Activated effector memory CD4-positive, alpha-beta T cell treated with Interleukin-2 at 50 U/mL for 16 hours (primary cell): ENCODE measurements at places on chromosomes 7 and 10.

DNA sequence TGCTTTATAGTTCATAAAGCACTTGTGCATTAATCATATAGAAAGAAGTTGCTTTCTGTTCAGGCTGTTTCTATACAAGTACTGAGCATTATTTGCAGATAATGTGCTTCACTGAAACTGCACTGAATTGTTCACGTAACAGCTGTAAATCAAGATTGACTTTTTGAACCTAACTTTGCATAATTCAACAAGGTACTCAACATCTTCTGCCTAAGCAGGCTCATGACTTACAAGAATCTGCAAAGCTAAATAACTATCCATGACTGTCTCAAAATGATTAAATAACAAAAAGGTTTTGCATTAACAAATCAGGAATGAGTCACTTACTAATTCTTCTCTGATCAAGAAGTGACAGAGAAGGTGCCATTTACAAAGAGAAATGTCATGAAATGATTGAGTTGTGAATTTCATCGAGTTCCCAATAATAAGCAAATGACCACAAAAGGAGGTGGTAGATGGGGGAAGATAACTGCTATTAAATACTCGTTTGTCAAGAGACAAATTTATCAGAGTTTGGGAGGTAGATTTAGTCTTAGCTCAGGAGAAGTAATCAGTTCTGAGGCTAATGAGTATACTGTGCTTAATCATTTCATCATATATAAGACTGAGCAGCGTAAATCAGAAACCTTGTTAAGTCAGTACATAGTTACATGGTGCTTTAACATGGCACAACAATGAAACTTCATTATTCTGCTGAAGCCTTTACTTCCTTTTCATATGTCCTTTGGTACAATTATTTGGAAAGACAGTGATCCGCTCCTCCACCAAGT lies 161.3 kb upstream of the LRRN3 start:
- no peak for DNase-seq

- no peak for DNase-seq
Observed at GRCh38 chr10:24518981-24519597, 204.6 kb downstream of the ARHGAP21 start.

DNA sequence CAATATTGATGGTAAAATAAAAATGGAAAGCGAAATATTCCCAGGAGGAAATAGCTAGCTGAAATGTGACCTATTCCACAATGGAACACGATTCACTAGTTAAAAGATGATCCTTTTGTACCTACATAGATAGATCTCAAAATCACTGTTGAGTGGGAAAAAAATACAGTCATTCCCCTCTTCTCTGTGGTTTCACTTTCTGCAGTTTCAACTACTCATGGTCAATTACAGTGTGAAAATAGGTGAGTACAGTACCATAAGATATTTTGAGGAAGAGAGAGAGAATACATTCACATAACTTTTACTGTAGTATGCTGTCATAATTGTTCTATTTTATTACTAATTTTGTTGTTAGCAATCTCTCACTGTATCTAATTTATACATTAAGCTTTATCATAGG lies 56.0 kb upstream of the COL13A1 start:
- no peak for DNase-seq

GRCh38 chr10:112792487-112793201 lies 157.4 kb upstream of the TCF7L2 start:
- DNase-seq = no peak

DNA sequence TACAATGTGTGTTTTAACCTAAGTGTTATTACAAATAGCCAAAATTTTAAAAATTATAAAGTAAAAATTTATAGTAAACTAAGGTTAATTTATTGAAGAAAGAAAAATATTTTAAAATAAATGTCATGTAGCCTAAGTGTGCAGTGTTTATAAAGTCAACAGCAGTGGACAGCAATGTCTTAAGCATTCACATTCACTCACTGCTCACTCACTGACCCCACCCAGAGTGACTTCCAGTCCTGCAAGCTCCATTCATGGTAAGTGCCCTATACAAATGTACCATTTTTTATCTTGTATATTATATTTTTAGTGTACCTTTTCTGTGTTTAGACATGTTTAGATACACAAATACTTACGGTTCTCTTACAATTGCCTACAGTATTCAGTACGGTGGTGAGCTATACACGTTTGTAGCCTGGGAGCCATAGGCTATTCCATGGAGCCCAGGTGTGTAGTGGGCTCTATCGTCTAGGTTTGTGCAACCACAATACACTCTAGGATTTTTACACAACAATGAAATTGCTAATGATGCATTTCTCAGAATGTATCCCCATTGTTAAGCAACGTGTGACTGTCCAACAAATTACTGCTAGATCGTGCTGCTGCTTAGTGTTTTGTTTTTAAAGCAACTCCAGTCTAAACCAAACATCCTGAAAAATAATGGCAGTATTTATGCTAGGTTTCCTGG lies 108.9 kb upstream of the NAMPT start:
- no peak for DNase-seq
